Cortex of kidney (tissue), 1 donor: ENCODE measurements at places on chromosomes 11 and 22.

DNA sequence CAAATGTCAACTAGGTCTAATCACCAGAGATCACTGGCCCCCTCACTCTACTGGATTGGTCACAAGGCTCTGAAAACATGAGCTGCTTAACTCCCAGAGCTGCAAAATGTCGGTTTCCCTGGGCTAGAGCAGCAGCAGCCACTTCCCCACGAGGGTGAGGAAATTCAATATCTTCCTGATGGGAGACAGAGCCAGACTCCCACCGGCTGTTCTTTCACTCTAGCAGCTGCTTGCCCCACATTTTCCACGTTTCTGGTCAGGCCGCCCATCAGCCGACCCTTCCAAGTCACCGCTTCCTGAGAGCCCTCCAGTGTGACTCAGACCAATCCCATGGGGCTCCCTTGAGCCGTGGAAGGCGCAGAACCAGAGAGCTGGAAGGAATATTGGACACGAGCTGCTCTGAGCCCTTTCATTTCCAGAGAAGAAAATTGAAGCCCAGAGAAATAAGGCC, 227.0 kb downstream of the ADAMTS15 start:
- DNase-seq: no peak

DNA sequence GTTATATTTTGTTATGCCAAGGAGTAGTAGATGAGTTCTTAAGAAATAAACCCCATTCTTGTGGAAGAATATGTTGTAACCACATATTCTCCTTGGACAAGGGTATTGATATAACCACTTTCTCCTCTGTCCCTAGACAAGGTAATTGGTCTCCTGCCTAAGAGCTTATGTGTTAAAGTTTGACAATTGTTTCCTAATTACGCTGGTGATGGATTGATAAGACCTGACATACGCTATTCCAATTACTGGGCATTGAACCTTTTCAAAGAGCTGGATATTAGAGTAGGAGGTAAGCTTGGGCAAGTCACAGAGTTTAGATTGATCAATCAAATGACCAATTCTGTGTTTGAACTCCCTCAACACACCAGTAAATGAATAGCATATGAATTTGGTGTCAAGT, 88.9 kb downstream of the RAB38 start:
- DNase-seq: no peak

GRCh38 chr22:32545801-32546200, 71.2 kb downstream of the FBXO7 start:
- no peak for DNase-seq

GRCh38 chr11:68398995-68399851, 61.3 kb upstream of the PPP6R3 start:
- DNase-seq: no peak

GRCh38 chr11:62957147-62957546, 27.6 kb downstream of the SLC22A6 start:
- no peak for DNase-seq

DNA sequence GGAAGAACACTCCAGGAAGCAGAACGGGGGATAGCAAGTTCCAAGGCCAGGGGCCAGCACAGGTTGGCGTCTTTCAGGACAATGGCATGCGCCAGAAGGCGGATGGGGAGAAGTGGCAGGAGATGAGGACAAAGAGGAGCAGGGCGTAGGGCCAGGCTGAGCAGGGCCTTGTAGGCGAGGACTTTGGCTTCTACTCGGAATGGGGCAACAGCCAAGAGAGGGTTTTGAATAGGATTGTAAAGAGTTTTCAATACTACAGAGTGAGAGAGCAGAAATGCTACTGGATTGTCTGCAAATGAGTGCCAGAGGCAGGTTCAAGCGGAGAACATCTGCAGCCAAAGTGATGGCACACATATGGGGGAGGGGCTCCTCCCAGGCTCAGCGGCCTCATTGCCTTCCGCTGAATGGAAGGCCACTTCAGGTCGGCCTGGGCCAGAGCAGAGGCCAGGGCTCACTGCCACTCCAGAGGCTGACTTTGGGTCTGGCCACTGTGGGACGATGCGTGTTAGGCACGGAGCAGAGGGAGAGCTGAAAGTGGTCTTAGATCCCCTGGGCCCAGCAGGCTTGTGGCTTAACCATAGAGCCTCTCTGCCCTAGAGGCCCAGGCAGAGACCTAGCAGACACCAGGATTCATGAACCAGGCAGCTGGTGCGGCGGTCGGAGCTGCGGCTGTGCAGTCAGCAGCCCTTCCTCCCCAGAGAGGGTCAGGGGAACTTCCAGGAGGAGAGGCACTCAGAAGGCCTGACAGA, 118.2 kb downstream of the DSCAML1 start:
- DNase-seq: no peak

GRCh38 chr11:128419012-128419767, 168.2 kb downstream of the ETS1 start:
- no peak for DNase-seq

- DNase-seq: no peak
Measured at GRCh38 chr22:45180146-45180679, 16.5 kb downstream of the NUP50 start.

GRCh38 chr11:75874684-75875341, 59.8 kb downstream of the UVRAG start:
- no peak for DNase-seq

- DNase-seq: no peak
Measured at GRCh38 chr11:125949271-125950177, 3.7 kb downstream of the VSIG10L2 start.

- DNase-seq: no peak
Measured at GRCh38 chr11:119486691-119487259, 63.8 kb upstream of the THY1 start.

DNA sequence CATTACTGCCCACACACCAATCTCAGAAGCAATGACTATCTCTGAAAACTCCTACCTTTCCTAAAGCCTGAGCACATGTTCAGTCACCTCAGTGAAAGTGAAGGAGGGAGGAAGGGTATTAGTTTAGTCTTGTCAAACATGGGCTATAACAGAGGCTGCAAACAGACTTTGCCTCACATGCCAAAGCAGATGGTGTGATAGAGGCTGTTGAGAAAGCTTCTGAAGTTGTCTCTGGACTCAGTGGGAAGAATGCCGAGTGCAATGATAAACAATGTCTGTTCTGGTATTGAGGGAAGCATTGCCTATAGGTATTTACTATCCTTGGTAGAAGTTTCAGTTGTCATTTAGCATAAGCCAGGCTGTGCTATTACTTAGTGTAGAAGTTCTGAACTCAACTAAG, 314.5 kb upstream of the CCDC90B start:
- DNase-seq: no peak

GRCh38 chr11:36039471-36039870, 95.6 kb downstream of the LDLRAD3 start:
- no peak for DNase-seq

DNA sequence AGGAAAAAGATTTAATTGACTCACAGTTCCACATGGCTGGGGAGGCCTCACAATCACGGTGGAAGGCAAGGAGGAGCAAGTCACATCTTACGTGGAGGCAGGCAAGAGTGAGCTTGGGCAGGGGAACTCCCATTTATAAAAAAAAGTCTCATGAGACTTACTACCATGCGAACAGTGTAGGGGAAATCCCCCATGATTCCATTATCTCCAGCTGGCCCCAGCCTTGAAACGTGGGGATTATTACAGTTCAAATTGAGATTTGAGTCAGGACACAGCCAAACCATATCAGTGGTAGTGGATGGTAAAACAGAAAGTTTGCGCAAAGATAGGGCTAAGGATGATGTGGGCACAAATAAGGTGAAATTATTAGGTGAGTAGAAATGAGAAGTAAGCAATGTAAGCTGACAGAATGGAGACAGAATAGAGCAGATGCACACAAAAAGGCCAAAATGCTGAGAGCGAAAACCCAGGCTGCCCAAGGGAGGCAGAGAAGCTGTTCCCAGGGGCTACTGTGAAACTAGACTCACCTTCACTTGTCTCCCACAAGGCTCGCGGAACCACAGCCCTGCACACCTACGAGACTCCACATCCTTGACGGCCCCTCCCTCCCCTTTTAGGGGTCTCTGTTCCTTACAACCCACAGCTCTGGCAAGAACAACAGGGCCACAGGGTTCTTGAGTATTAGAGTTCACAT, 377.6 kb downstream of the CADM1 start:
- no peak for DNase-seq

- no peak for DNase-seq
Measured at GRCh38 chr22:26998129-26998528, 340.7 kb downstream of the MIAT start.

- DNase-seq: no peak
Measured at GRCh38 chr11:61332281-61332796, 566 bp downstream of the DDB1 start.

DNA sequence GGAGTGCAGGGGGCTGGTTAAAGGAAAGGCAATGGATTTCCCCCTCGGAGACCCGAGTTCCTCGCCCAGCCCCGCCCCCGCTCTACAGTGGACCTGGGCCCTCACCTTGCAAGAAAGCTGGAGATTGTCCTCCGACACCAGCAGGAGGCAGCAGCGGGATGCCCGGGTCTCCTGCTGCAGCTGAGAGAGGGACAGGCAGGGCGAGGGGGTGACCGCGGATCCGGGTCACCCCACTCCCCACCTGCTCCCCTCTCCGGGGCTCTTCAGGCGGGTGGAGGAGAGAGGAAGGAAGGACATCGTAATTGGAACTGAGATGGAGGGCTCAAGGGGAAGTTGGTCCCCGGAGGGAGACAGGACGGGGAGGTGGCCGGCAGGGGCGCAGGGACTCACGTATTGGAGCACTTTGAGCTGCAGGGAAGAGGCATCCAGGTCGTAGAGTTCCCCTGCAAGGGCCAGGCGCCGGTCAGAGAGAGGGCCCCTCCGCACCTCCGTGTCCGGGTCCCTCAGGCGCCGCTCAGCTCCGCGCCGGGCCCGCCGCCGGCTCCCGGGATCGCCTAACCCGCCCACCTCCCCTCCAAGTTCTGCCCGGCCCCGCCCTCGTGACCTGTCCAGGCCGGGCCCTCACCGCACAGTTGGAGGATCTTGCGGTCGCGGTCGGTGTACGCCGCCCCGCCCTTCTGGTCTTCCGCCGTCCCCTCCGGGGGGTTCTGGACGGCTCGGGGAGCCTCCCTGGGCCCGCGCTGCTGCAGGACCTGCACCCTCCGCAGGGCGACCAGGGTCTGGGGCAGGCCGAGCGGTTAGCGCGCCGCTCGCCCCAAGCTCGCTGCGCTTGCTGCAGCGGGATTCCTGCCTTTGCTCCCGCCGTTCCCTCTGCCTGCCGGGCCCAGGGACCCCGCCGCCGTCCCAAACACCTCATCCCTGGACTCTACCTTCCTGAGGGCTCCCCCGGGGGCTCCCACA, 84.1 kb downstream of the PDE2A start:
- no peak for DNase-seq
